ENCODE measurements at places on chromosomes 11 and 22.
A peak's percentile ranks its signal among the peaks of the same experiment; 100 is the strongest.

- DNase-seq, result no peak
Observed at GRCh38 chr11:6559369-6559768, 44.0 kb downstream of the RRP8 start.

GRCh38 chr22:33741025-33741424 is 179.3 kb downstream of the LARGE1 start:
- DNase-seq, result no peak

- DNase-seq, result no peak
Observed at GRCh38 chr11:15849257-15849656, 507.1 kb downstream of the SOX6 start.

GRCh38 chr11:83002053-83002452 is 69.6 kb downstream of the RAB30 start:
- no peak for DNase-seq

GRCh38 chr11:12862696-12863469 is 146.2 kb upstream of the RASSF10 start:
- DNase-seq, result peak; percentile 92

- DNase-seq, result peak; percentile 22
Observed at GRCh38 chr22:39748877-39749276, 144.7 kb downstream of the ENTHD1 start.

DNA sequence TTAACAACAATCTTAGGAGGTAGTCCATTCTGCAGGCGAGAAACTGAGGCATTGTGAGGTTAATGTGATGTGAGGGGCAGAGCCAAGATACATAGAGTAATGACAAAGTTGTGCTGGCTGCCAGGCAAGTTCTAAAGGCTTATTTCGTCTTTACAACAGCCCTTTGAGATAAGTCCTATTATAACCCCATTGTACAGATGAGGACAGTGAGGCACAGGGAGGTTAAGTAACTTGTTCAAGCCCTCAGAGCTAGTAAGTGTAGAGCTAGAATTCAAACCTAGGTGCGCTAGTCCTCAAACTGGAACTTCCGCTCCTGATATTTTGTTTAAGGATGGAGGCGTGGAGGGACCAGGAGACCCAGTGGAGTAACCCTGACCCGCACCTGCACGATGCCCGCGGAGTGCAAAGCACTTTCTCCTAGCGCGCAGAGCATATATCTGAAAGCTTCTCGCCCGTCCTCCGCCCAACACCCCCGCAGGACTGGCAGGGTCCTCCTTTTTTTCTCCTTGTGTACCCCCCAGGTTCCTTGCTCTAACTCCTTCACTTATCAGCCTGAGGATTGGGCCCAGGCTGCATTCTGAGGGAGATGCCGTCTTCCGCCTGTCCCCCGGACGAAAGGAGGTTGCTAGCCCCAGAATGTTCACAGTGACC is 4.9 kb upstream of the FLI1 start:
- DNase-seq, result no peak

DNA sequence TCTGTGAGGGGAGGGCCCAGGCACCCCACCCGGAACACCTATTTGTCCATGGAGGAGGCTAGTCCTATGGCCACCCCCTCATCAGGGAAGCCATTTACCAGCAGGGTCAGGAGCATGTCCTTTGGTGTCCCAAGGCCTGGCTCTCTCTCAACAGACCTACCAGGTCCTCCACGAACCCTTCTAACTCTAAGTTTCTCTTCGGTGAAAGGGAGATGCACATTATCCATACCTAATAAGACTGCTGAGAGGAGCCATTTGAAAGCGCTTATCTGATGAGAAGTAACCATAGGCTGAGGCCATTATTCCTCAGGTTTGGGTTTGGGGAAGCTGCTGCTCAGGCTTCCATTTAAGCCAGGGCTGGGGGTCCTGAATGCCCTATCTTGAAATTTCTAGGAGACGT is 9.2 kb upstream of the TOP3B start:
- DNase-seq, result no peak

DNA sequence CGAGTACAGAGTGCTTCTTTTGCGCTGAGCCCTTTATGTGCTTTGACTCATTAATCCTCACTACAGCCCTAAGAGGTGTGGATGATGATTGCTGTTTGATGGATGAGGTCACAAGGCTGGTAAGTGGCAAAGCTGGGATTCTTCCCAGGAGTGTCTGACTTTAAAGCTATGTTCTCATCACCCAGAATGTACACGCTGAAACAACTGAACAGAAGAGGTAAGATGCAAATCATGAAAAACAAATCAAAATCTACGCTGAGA is 37.7 kb upstream of the CREB3L1 start:
- peak; percentile 73 for DNase-seq

DNA sequence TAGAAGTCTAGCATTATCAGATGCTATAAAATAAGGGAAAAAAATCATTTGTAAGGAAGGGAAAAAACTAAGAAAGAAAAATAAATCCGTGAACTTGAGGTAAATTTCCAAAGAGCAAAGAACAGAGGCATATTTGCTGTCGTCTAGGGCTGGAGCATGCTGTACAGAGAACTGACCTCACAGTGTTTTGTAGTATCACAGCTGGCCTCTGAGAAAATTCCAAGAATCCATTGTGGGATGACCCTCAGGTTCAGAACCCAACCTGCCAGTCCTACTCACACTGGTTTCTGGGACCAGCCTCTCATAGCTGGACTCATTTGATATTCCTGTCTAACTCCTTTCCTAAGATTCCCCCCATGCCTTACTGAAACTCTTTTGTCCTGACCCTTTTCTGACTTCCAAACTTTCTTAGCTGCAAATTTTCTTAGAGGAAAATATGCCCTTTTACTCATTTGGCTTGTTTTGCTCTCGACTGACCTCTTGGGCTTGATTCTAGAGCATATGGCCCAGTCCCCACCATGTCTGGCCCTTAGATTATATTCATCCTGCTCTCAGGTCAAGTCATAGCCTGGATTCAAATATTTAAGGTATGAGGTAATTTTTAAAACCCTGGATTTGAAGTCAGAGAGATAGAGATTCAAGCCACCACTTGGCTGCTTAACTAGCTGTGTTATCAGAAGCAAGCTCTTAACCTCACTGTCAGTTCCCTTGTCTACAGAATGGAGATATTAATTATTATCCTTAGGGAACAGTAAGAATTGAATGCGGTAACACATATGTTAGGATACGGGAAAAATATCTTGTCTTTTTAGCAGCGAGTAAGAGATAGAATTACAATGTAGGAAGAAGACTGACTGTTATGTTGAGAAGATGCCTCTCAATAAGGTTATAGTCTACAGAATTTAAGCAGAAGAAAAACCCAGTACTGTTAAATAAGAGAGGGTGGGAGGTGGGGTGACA is 89.7 kb upstream of the KCNA4 start:
- DNase-seq, result peak; percentile 22

All from fibroblast of skin of abdomen (primary cell).